Stimulated activated CD4-positive, alpha-beta T cell treated with anti-CD3 and anti-CD28 coated beads, Interleukin-4, amount 100 ng/mL, for 4 hours (primary cell): ENCODE measurements at places on chromosomes 5 and 9.

DNA sequence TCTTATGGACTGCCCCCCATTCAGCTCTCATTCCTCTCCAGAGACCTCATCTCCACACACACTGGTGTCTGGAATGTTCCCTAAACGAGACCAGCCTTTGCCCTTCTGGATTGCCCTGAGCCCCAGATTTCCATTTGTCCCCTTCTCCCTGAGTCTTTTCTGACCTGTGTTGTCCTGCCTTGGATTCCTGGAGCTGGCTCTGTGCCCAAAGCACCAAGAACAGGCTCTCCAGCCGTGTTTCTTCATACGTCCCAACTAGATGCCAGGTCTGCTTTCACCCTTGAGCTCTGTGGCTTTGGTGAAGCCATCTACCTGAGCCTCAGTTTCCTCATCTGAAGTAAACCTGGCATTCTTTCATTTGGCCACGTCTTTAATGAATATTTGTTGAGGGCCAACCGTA is 6.3 kb downstream of the CCDC180 start:
- DNase-seq = no peak

DNA sequence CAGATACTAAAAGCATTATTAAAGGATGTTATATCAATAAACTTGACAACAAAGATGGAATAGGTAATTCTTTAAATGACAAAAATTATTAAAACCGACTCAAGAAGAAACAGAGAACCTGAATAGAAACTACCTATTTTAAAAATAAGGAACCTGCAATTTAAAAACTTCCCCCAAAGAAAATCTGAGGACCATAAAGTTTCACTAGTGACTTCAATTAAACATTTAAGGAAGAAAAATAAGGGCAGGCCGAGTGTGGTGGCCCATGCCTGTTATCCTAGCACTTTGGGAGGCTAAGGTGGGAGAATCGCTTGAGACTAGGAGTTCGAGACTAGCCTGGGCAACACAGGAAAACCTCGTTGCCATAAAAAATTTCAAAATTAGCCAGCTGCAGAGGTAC is 99.6 kb downstream of the FANCC start:
- no peak for DNase-seq

- no peak for DNase-seq
Observed at GRCh38 chr9:101716629-101717028, 21.8 kb downstream of the GRIN3A start.

GRCh38 chr5:132665574-132666080 is 7.7 kb downstream of the IL13 start:
- DNase-seq = no peak

DNA sequence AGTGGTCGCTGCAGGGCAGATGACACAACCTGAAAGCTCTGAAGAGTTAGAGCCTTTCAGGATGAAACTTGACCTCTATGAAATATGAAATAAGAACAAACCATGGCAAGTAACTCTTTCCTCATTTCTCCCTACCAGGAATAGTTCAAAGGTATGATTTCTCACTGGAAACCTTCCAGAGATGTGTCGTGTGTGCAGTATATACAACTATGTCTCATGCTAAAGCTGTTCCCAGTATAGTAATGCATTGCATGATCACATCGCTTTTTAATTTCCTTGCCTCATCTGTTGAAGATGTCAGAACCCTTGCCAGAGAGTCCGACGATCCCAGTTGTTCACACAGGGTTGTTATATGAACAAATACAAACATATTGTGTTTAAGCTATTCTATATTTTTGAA is 45.8 kb upstream of the RGMB start:
- DNase-seq = no peak

GRCh38 chr9:14418941-14419937 is 105.3 kb upstream of the NFIB start:
- DNase-seq = no peak

GRCh38 chr9:13387734-13388067 is 108.2 kb upstream of the MPDZ start:
- DNase-seq = no peak

DNA sequence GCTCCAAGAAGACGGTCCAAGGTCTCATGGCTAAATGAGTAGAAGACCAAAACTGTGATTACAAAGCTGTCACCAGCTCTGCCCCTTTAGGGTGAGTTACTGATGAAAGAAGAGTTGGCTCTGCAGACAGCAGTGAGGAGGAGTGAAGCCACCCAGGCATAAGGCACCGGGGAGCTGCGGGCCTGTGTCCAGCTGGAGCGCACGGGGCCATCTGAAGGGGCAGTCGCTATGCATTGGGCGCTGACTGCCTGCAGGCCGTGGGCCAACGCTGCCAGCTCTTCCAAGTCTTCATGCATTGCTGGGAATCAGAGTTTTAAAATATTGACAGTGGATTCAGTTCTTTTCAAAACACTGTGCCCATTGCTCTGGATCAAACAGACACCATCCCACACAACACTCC is 70.3 kb downstream of the DAPK1 start:
- no peak for DNase-seq

DNA sequence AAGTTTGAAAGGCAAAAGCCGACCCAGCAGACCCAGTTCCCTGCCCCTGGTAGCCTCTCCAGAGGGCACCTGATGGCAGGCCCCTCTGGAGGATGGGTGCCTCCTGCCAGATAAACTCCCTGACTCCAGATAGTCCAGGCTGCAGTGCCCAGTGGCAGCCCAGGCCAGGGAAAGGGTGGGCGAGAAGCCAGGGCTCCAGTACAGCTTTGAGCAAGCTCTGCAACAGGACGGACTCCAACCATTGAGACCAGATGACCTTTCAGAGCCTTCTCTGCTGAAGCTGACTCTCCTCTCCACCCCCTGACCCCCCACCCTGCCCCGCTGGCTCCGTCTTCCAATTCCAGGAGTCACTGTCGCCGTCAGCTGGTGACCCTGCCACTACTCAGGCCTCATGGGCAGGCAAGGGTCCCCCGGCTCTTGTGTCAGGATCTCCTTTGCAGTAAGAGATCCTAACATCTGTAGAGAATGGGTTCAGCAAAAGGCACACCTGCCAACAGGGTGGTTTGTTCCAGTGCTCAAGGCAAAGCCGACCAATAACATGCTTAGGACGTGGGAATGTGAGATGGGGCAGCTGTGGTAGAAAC is 15.5 kb upstream of the FCN1 start:
- DNase-seq = no peak

- no peak for DNase-seq
Observed at GRCh38 chr9:121445986-121446385, 53.7 kb downstream of the GGTA1 start.

- DNase-seq = no peak
Observed at GRCh38 chr5:169649486-169649885, 12.4 kb downstream of the DOCK2 start.

- DNase-seq = no peak
Observed at GRCh38 chr9:7153134-7153533, 395.4 kb downstream of the KDM4C start.

DNA sequence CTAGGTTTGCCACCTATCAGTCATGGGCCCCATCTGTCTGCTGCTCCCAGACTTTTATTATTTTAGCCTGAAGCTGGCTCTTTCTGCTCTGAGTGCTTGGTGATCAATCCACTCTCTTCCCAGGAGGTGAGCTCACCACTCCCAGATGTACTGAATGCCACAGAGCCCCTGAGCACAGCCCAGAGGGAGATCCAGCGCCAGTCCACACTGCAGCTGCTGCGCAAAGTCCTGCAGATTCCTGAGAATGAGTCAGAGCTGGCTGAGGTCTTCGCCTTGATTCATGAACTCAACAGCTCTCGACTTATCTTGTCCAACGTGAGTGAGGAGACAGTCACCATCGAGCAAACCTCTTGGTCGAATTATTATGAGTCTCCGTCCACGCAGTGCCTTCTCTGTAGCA is 36.0 kb downstream of the HMGXB3 start:
- DNase-seq = no peak
